IPS-NIHi11 (cell line): ENCODE measurements at places on chromosomes 2 and 18.

DNA sequence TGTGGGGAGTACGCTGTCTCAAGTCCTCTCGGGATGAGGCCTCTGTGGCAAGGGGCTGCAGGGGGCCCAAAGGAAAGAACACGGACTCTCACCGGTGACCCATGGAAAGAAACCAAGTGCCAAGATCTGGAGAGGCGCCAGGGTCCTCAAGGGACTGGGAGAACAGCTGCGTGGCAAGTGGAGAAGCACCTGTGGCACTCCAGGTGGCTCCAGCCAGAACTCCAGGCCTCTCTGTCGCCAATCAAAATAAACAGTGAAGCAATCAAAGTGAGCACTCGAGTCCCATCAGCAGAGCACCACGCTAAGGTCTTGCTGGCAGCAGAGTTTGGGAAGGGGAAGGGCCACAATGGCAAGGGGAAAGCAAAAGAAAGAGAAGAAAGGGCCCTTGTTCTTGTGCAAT lies 54.7 kb downstream of the BCL2 start:
- no peak for DNase-seq

- no peak for DNase-seq
Observed at GRCh38 chr2:208175840-208176153, 12.4 kb upstream of the CRYGA start.

DNA sequence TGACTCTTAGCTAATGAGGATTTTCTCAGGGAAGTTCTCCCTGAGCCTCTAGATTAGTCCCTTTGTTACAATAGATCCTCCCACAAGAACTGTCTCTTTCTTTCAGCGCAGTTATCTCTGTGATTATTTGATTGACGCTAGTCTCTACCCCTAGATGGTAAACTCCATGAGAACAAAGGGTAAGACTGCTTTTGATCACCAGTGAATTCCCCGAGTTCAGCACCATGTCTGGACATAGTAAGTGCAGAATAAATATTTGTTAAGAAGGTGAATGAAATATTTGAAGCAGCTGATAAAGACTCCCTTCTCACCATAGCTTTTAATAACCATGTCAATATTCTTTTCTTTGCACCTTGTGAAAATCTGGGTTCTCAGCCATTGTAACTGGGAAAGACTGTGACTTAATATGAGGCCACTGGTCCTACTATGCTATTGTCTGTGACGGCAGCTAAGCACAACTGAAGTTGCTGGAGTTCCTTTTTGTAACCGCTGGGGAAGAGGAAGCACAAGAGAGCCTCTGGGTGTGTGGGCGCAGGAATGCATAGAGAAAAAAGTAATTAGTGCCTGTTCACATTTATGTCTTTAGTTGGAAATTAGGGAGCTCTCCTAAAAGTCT lies 214.7 kb downstream of the TGIF1 start:
- DNase-seq = no peak

- no peak for DNase-seq
Observed at GRCh38 chr2:135494503-135494902, 36.5 kb downstream of the ZRANB3 start.

DNA sequence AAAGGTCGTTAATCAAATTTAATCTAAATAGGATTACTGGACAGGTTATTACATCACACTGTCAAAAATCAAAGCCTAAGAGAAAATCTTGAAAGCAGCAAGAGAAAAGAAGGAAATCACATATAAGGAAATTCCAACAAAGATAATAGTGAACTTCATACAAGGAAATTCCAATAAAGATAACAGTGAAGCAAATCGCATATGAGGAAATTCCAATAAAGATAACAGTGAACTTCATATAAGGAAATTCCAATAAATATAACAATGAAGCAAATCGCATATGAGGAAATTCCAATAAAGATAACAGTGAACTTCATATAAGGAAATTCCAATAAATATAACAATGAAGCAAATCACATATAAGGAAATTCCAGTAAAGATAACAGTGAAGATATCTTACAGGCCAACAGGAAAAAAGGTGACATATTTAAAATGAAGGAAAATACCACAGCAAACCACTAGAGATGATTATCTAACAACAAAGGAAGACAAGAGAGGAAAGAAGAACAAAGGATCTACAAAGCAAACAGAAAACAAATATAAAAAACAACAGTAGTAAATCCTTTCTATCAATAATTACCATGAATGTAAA lies 787.7 kb downstream of the CCDC85A start:
- no peak for DNase-seq

DNA sequence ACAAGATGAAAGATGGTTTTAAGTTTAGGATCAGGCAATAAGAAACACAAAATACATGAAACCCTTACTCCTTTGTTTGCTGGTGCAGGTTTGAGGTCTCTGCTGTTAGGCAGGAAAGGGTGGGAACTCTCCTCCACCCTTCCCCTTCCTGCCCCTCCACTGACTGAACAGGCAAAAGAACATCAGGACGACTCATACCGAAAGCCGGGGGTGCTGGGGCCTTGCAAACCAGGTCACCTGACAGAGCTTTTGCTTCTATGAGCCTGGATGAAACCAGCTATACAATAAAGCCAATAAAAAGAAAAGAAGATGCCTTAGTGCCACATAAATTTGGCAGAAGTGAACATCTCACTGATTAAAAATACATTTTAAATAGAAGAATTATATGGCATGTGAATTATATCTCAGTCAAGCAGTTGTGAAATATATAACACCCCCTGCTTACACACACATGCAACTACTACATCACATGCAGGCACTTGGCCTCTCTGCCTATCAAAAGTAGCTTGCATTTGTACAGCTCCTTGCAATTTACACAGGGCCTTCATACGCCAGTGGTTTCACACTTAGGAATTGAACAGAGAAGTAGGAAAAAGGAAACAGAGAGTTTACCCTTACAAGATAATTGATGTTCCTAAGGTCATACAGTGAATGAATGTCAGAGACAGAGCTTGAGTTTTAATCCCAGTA lies 215.1 kb upstream of the TRIB2 start:
- DNase-seq = no peak

GRCh38 chr18:5895876-5896740 lies 786 bp upstream of the TMEM200C start:
- peak; percentile 68 for DNase-seq
